ENCODE measurements at places on chromosomes 7 and 10. TPM values are rescaled to one million over a fixed set of nuclear protein-coding genes. Genes with fewer than 3 reads are reported as not detected.

Gene LRIT2
- not detected for total RNA-seq

Gene KLLN
- 0.59 TPM for total RNA-seq

- peak overlapping the region; percentile 27 for H3K4me3 ChIP-seq
- peaks cover 8% of the 10 kb centered on the region for H3K27me3 ChIP-seq
- peaks cover 25% of the 10 kb centered on the region for H3K4me1 ChIP-seq
- peak overlapping the region; percentile 46 for H3K27ac ChIP-seq
- DNase-seq: peak; percentile 91
These were observed 18.7 kb upstream of the ZNF488 start for GRCh38 chr10:47402641-47403301.

DNA sequence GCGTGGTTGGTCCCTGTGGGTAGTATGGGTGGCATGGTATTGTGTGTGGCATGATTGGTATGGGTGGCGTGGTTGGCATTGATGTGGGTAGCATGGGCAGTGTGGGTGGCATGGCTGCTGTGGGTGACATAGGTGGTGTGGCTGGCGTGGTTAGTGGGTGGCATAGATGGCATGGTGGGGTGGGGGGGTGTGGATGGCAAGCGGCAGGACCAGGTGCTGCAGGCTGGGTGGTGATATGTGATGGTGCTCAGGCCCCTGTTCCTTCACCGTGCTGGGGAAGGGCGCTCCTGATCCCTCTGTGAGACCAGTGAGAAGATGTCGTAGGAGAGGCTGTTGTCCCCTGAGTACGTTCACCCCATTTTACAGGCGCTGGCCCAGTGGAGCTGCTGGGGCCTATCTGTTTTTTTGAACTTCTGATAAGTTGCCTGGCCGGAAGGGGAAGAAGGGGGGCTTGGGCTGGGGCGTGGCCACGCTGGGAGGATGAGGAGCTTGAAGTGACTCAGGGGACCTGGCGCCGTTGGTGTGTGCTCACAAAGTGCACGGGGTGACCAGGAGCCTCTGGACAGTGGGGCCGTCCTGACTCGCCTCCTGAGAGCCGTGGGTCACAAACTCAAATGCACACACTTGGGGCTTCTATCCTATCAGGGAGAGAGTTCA, 17.5 kb downstream of the INPP5A start:
- H3K36me3 ChIP-seq: no peaks in the 10 kb centered on the region
- no peaks in the 10 kb centered on the region for H3K27me3 ChIP-seq
- no peak overlapping the region for H3K4me3 ChIP-seq
- peak; percentile 45 for DNase-seq
- H3K4me1 ChIP-seq: no peaks in the 10 kb centered on the region
- H3K27ac ChIP-seq: no peak overlapping the region

- H3K4me3 ChIP-seq: no peak overlapping the region
- H3K4me1 ChIP-seq: no peaks in the 10 kb centered on the region
- no peak for DNase-seq
- no peak overlapping the region for H3K27ac ChIP-seq
- peaks cover 23% of the 10 kb centered on the region for H3K27me3 ChIP-seq
These were observed 203.7 kb downstream of the IPMK start for GRCh38 chr10:58063861-58064480.

- no peaks in the 10 kb centered on the region for H3K27me3 ChIP-seq
- H3K27ac ChIP-seq: no peak overlapping the region
- DNase-seq: no peak
These were observed 280.5 kb downstream of the WDR11 start for GRCh38 chr10:121131426-121132265.

DNA sequence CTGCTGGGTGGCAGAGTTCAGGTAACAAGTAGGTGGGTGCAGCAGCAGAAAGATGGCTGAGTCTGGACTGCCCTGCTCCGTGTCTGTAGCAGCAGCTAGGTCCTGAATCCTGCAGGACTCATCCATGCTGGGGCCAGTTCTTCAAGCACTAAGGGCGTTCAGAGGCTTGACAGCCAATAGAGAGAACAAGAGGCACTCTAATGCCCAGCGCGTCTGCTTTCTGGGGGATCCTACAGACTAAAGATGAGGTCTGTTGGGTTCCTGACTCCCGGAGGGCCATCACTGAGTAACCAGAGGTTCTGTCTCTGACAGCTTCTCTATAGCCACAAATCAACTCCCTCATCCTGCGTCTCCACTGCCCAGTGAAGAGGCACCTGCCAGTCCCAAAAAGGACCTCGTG, 125.5 kb downstream of the PTPN20 start:
- DNase-seq: no peak
- no peaks in the 10 kb centered on the region for H3K36me3 ChIP-seq
- no peak overlapping the region for H3K4me3 ChIP-seq
- H3K4me1 ChIP-seq: no peaks in the 10 kb centered on the region
- H3K27me3 ChIP-seq: no peaks in the 10 kb centered on the region

GRCh38 chr10:10959666-10960065, 58.0 kb upstream of the CELF2 start:
- H3K27ac ChIP-seq: no peak overlapping the region
- no peaks in the 10 kb centered on the region for H3K4me1 ChIP-seq
- H3K36me3 ChIP-seq: no peaks in the 10 kb centered on the region
- DNase-seq: no peak
